ENCODE measurements at places on chromosomes 1 and 21.

DNA sequence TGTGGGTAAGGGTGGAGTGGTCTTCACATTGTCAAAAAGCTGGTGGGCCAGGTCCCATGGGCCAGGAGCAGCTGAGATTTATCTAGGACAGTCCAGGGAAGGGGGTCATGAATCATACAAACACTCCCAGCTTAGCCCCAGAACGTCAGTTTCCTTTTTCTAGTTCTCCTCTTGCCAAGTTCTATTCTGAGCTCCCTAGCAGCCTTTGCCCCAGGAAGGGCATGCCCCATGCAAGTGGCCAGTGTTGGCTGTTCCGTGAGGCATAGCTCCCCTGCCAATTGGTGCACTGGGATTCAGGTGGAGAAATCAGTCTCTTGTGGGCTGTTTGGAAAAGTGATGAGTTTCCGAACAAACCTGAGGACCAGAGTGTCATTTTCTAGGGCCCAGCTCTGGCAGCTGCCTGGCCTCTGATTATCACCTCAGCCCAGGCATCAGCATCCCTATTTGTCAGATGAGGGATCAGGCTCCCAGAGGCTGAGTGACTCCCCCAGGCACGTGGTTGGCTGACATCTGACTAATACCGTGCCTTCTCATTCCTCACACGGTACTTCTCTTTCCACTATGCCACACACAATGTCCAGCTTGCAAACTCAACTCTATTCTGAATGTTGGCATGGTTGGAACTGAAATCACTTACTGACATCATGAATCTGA is 14.2 kb upstream of the MYOM3 start:
- no peak for DNase-seq

DNA sequence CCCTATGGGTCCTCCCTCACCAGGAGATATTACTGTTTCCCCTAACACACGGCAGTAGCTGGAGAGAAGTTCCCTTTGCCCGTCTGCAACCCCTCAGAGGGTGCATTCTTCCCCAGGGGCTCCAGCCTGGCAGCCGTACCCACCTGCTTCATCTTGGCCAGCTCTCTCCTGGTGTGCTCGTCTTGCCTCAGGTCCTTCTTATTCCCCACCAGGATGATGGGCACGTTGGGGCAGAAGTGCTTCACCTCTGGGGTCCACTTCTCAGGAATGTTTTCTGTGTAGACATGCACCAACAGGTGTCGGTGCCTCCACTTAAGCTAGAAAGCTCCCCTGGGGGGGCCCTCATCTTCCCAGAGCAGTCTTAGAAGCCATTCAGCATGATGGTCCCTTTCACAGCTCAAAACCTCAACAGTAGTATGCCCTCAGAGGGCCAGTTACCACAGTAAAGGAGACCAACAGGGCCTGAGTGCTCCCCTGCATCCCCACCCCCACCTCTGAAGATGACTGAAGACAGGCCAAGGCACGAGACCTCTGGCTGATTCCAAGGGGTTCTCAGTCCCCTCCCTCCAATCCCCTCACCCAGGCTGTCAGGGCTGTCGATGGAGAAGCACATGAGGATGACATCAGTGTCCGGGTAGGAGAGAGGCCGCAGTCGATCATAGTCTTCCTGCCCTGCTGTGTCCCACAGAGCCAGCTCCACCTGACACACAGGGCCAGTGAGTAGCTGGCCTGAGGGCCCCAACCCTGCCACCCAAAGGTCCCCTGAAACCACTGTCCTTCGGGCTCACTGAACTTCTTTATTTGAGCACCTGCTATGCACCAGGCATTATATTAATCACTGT is 4.3 kb downstream of the RHOC start:
- no peak for DNase-seq

- no peak for DNase-seq
Observed at GRCh38 chr21:31501926-31502325, 157.6 kb upstream of the SOD1 start.

GRCh38 chr21:41703857-41704501 is 62.9 kb downstream of the RIPK4 start:
- no peak for DNase-seq
